ENCODE measurements at places on chromosomes 6 and 20.

DNA sequence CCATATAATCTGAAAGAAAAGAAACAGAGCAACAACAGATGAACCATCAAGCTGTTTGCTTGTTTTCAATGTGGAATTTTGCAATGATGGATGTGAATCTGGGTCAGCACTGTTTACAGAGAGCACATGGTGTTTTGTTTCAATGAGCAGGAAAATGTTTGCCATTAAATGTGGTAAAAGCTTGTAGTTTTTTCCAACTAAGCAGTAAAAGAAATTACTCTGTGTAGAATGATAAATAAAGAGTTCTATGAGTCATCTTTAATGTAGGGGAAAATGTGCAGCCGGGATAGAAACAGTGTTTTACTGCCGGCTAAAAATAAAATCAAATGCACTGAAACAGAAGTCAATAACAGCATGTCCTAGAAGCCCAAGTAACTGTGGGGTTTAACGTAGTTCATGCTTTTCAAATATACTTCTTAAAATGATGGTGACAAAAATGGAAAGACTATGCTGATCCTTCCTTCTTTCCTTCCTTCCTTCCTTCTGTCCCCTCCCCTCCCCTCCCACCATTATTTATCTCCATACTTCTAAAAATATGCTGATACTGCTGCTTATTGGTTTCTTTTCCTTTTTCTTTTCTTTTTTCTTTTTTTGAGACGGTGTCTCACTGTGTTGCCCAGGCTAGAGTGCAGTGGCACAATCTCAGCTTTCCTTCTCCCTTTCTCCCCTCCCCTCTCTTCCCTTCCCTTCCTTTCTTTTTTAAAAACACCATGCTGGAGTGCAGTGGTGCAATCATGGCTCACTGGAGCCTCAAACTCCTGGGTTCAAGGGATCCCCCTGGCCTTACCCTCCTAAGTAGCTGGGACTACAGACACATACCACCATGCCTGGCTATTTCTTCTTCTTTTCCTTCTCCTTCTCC, 6.3 kb upstream of the NAA20 start:
- no peak for DNase-seq

- DNase-seq, result no peak
Measured at GRCh38 chr6:154406301-154406700, 49.7 kb upstream of the IPCEF1 start.

- no peak for DNase-seq
Measured at GRCh38 chr6:1081551-1082284, 230.2 kb upstream of the FOXQ1 start.

- peak; percentile 63 for DNase-seq
Measured at GRCh38 chr6:137717074-137718073, 149.7 kb upstream of the TNFAIP3 start.

GRCh38 chr20:49964964-49965780, 17.6 kb upstream of the SNAI1 start:
- no peak for DNase-seq

DNA sequence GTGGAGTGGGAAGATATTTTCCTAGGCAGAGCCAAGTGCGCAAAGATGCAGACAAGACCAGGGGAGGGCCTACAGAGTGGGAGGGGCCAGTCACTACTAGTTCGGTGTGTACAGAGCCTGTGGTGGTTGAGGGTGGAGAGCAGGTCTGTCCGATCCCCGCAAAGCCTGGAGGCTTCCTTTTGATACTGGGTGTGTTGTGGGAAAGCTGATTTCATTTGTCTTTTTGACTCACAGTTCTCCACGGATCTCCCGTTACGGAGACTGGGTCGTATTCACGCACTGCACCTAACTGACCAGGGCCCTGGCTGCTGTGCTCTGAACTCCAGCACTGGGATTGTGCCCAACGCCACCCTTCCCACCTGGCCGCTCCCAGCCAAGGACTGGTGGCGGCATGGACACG, 1.4 kb upstream of the TIAM2 start:
- DNase-seq, result no peak

DNA sequence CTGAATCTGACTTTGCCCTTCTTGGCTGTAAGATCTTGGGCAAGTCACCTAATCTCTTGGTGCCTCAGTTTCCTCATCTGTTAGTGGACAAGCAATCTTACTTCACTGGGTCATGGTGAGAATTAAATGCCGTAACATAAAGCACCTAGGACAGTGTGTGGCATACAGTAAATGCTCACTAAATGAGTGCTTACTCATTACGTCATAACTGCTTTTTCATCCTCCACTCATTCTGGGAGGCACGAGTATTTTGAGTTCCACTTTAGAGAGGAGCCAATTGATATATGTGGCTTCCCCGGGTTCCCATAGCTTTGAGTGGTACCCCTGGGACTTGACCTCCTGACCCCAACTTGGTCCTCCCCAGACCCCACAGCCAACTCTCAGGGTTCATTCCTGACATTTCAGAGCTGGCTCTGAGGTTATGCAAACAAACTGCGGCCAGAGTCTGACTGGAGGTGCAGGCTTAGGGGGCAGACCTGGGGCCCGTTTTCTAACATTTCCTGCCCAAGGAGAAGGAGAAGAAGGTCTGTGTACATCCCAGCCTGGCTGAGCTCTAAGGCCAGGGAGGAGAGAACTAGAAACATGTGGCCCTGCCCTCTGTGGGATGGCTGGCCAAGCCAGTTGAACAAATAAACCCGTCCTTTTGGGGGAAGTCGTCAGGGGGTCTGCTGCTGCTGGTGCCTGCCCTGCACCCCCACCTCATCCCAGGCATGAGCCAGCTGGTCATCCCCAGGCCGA, 5.8 kb downstream of the ANGPT4 start:
- DNase-seq, result no peak

GRCh38 chr6:108164815-108165706, 761 bp upstream of the NR2E1 start:
- DNase-seq, result no peak

DNA sequence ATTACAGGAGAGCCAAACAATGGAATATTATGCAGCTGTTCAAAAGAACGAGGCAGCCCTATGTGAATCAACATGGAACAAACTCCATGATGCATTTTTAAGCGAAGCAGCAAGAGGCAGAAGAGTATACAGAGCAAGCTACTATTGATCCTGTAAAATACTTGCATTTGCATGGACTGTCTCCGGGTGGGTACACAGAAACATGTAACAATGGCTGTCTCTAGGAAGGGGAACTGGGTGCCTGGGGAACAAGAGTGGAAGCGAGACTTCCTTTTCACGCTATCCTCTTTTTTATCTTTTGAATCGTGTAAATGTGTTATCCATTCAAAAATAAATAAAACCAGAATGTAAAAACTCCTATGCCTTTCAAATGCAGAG, 93.3 kb upstream of the SIRPA start:
- DNase-seq, result no peak

- no peak for DNase-seq
Measured at GRCh38 chr6:4819706-4820283, 43.6 kb downstream of the CDYL start.

- DNase-seq, result no peak
Measured at GRCh38 chr6:158143700-158144099, 24.4 kb downstream of the SERAC1 start.

DNA sequence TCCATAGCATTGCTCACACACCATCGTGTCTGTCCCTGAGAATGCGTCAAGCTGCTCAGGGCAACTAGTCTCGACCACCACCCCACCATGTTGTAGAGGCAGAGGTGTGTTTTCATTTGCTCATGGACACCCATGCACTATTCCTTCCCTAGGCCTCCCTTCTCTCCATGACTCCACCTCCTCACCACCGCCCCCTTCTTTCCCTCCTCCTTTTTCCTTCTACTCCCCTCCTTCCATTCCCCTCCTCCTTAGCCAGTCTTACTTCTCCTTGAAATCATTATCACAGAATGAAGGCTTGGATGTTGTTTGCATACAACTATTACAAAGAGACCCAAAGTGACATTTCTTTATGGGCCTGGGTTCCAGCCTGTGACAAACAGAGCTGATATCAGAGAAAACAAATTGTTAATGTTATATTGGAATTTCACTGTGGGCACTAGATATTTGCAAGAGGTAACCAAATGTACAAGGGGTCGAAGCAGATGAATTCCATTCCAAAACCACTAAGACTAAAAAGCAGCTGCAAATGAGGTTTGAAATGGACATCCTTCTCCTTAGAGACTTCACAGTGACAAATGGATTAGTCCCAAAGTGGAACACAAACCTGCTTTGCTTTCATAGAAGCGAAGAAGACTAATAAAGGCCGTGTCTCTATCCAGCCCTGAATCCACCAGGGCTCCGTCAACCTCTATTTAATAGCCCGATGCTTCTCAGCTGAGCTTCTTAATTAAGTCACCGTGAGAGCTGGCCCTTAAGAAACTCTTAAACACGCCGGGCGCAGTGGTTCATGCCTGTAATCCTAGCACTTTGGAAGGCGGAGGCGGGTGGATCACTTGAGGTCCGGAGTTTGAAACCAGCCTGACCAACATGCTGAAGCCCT, 275.8 kb upstream of the SULF2 start:
- no peak for DNase-seq

- DNase-seq, result no peak
Measured at GRCh38 chr6:111555036-111555435, 50.6 kb downstream of the TRAF3IP2 start.

GRCh38 chr6:36345681-36346466, 9.2 kb upstream of the BNIP5 start:
- DNase-seq, result no peak

DNA sequence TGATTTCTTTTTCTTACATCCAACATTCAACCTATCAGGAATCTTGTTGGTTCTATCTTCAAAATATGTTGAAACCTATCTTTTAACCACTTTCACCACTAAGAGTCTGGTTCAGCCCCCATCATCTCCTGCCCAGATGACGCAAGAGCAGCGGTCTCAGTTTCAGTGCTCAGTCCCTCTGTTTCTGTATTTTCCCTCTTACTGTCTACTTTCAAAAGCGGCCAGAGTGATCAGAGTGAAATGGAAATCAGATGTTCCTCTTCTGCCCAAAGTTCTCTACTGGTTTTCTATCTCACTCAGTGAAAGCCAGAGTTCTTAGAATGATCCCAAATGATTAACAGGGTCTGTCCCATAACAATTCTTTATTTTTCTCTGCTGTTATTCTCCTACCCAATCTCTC, 147.9 kb upstream of the PDE7B start:
- DNase-seq, result no peak

- DNase-seq, result no peak
Measured at GRCh38 chr6:153129873-153130514, 1.1 kb downstream of the RGS17 start.

DNA sequence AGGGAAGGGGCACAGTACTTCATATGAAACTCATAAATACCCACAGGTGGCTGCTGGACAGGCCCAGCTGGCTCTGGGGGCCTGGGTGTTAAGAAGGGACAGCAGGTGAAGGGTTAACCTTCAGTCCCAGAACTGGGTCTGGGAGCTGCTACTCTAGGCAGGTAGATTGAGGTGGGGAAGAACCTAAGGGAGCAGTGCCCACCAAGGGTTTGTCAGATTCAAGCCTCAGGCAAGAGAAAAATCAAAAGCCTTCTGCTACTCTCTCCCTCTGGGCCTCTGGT, 5.6 kb downstream of the RPL10A start:
- no peak for DNase-seq
